Fibroblast of villous mesenchyme (primary cell): ENCODE measurements at places on chromosomes 1 and 21.

- peak; percentile 48 for DNase-seq
These were observed 3.0 kb downstream of the GPN2 start for GRCh38 chr1:26887125-26887524.

DNA sequence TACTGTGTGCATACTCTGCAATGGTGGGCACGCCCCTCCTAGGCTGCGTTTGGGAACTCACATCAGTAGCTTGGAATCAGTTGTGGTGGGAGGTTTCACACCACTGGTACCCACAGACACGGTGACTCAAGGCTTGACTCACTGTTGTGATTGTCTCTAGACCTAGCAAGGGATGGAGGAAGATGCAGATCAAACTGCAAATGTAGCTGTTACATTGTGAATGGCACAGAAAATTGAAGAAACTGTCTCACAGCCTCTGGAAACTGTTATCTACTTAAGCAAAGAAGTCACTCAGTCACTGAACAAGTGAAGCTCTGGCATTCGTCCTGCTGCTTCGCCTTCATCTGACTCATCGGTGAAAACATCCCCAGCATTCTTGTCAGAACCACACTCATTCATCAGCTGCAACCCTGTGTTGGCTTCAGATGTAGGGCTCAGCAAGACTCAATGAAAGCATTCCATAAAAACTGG is 59.5 kb downstream of the POFUT2 start:
- peak; percentile 95 for DNase-seq

DNA sequence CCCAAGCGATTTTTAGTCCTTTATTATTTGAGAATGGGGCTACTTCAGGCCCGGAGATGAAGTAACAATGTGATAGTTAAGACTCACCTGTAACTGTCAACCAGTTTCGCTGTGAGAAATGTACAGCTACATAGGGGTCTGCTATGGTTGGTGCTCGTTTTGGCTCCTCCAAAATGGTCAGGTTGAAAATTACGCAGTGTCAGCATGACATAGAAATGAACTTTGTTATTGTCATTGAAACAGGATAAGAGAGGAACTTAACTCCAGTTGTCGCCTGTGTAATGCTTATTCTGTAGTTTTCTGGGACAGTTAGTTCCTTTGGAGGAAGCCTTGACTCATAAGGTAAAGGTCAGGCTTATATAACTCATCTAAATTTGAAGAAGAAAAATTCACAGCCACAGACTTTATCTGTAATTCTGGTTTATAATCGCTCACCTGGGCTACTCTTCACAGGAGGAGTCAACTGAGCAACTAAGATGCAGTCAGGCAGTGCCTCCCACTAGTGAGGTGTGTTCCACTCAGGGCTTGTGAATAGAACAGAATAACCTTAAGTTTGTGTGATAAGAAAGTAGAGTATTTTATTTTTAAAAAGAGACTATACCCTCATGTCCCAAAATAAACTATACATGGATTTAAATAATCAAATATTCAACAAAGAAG is 130.9 kb downstream of the CD247 start:
- DNase-seq, result no peak

- no peak for DNase-seq
These were observed 207.7 kb upstream of the KAZN start for GRCh38 chr1:14390816-14391215.

- no peak for DNase-seq
These were observed 205.1 kb downstream of the TRABD2B start for GRCh38 chr1:47791879-47792608.

GRCh38 chr1:36279789-36280296 is 26.3 kb upstream of the SH3D21 start:
- no peak for DNase-seq
